ENCODE measurements at places on chromosomes 2 and 18. TPM values are rescaled to one million over a fixed set of nuclear protein-coding genes. Genes with fewer than 3 reads are reported as not detected.

PTMA gene
- 256 TPM for total RNA-seq

GPR17 gene
- 0.19 TPM for total RNA-seq

DPYSL5 gene
- 0.19 TPM for total RNA-seq

GAREM2 gene
- total RNA-seq: 1.1 TPM

APCDD1 gene
- 9.9 TPM for total RNA-seq

DNA sequence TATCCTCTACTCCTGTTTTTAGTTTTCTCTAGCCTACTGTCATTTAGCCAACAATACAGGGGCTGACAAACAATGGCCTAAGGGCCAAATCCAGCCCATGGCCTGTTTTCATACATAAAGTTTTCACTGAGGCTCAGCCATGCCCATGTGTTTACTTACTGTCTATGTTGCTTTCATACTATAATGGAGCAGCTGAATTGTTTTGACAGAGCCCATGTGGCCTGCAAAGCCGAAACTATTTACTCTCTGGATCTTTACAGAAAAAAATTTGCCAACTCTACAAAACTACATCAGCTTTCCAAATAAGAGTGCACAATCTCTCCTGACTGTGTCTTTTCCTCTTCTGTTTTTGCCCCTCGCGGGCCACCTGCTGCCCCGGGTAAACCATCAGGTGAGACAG lies 24.0 kb downstream of the LGALSL start:
- no peak for DNase-seq

GRCh38 chr18:13268158-13269012 lies 49.8 kb downstream of the LDLRAD4 start:
- no peak for DNase-seq

- peak; percentile 36 for DNase-seq
Observed at GRCh38 chr18:78587096-78587495, 392.5 kb upstream of the SALL3 start.

DNA sequence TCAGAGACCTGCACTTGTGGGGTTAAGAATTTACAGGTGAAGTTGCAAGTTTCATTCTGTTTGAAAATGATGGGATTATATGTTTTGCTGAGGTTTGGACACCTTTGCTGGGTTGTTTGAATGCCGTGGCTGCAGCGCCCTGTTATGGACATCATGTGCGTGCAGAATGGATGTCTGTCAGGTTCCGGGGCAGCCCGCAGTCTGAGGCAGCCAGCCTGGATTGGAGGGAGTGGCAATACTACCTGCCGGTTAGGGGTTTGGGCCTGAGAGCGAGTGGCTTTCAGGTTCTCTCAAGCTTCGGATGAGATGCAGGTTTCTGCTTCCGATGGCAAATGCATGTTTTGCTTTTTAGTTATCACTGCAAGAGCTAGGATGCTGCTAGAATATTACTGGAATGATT lies 1.1 kb downstream of the CASP8 start:
- no peak for DNase-seq

GRCh38 chr2:60364491-60364890 lies 189.0 kb downstream of the BCL11A start:
- DNase-seq: no peak

GRCh38 chr18:75824661-75825060 lies 397.2 kb upstream of the SMIM21 start:
- DNase-seq: no peak

DNA sequence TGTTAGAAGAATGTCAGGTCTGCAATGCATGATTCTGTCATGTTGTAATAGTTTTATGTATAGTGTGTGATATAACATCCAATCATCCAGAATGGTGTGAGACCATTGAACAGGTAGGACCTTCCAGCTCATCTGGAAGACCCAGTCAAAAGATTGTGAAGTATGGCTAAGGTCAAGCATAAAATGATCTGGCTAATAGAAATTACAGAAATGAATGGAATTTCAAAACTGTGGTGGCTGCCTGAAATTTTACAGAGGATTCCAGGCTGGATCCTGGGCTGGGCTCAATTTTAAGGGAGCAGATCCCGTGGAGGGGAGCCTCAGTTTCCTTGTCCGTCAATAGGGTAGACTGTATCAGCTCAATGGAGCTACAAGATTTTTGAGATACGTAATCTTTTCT lies 39.1 kb downstream of the ACKR3 start:
- DNase-seq: no peak
